GOT3 (cell line): ENCODE measurements at places on chromosomes 2 and 18.

DNA sequence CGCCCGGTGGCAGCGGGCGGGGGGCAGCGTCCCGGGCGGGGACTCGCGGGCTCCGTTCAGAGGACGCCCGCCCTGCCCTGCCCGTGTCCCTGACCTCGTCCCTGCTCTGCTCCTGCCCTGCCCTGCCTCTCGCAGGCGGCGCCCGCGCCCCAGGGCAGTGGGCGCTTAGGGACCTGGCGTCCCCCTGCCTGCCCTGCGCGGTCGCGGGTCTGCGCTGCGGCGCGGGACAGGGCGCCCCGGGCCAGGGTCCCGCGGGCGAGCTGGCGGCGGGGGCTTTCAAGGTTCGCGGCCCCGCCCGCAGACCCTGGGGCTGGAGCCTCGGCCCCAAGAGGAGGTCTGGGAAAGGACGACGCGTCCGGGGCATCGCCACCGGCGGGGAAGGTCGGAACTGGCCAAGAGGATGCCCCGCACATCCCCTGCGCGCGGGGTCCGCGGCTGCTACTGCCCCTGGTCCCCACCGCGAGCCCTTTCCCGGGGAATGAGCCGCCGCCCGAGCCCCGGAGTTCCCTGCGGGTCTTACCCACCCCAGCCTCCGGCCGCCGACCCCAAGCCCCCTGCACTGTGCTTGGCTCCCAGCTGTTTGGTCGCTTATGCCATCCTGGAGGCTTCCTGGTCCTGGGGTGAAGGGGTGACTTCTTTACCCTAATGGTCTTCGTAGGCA is 679 bp downstream of the RNF144A start:
- DNase-seq: no peak

DNA sequence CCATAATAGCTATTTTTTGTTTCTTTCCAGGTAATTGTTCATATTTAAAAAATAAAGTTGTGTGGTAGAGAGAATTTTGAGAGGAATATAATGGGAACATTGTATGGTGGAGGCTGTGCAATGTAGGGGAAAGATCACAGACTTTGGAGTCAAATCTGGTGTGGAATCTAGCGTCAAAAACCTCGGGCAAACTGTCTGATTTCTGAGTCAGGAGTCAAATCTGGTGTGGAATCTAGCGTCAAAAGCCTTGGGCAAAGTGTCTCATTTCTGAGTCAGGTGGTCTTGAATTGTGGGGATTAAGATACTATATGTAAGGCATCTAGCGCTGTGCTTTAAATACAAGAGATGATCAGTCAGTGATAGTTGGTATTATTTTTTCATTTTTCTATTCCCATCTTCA is 5.1 kb downstream of the PTPN4 start:
- no peak for DNase-seq

DNA sequence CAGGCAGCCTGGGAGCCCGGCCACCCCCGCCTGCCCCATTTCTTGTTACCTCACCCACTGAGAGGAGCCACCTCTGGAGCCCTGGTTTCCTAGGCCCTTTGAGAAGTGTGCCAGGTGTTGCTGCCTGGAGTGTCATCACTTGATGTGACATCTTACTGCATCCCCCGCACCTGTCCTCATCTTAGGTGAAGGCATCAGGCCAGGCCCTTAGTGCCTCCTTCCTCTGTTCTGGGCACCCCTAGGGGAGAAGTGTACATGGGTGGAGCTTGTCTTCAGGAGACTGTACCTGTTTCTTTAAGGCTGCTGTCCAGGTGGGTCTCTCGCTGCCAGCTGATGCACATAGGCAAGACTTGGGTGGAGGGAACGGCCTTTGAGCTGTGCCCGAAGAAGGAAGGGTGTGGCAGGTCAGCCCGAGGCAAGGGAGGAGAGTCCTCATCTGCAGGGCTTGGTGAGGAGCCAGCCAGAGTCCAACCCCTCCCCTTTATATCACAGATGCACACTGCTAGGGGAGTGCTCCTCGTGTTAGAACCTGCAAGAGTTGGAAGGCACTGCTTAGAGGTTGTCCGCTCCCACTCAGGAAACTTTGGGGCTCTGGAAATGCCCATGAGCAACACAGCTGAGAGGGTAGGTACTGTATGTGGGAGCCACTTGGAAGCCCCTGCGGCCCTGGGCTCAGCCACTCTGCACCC is 45.9 kb downstream of the NCK2 start:
- DNase-seq: no peak

- no peak for DNase-seq
These were observed 154.1 kb upstream of the HDAC4 start for GRCh38 chr2:239554766-239555570.

DNA sequence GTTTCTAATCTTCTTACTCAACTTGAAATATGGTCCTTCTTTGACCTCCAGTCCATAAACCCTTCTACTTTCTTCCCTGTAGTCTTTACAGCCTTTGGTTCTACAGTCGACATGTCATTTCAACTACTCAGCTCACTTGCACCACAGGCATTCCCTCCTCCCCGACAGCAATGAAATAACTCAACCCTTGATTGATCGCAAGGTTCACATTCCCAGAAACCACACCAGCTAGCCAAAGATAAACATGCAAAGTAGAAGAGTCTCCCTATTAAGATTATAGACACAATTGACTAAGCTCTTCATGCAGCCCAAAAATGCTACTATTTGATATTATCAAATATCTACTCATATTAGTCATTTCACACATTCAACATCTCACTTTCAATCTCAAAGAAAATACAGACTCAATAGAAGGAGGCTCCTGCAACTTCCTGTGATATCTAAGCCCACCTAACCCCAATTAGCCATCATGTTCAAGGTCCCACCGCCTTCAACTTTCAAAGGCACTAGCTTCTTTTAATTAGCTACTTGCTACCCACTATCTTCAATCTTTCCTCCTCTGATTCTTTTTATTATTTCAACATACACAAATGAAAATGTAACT is 50.8 kb downstream of the RTTN start:
- no peak for DNase-seq

GRCh38 chr2:60104514-60105505 is 448.6 kb downstream of the BCL11A start:
- no peak for DNase-seq

GRCh38 chr18:73719611-73720010 is 428.0 kb downstream of the FBXO15 start:
- no peak for DNase-seq

- DNase-seq: no peak
These were observed 67.8 kb downstream of the TMEM18 start for GRCh38 chr2:609449-609848.

DNA sequence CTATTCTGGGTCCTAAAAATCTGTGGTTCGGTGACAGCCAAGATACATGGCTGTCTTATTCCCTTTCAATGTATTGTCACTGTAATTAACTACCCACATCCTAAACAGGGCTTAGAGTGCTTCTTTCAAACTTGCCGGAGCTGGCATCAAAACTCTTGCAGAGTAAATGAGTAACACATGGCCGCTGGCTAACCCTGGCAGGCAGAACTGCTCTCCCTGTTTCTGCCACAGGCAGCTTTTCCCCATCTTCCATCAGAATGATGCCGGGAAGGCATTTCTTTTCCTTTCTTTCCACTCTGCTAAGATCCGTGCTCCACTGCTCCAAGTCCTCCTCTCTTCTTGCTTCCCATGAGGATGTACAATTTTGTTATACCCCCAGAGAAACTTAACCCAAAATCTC is 54.8 kb upstream of the PTPRM start:
- DNase-seq: no peak

- no peak for DNase-seq
These were observed 62.8 kb downstream of the NABP1 start for GRCh38 chr2:191740759-191741158.

DNA sequence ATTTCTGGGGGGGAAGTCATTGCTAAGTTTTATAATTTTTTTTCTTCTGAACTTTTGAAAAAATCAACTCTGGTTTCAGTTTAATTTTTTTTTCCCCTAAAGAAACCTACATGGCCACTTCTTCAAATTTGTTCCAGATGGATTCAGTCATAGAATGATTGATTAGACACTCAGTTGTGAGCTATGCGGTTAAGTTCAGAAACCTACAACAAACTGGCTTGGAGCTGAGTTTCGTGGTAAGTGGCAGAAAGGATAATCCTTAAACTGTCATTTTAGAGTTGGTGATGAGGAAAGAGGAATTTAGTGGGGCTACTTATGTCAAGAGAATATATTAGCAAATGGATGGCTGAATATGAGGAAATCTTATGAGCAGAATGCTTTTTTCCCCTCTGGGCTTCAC is 23.7 kb downstream of the EFEMP1 start:
- no peak for DNase-seq

DNA sequence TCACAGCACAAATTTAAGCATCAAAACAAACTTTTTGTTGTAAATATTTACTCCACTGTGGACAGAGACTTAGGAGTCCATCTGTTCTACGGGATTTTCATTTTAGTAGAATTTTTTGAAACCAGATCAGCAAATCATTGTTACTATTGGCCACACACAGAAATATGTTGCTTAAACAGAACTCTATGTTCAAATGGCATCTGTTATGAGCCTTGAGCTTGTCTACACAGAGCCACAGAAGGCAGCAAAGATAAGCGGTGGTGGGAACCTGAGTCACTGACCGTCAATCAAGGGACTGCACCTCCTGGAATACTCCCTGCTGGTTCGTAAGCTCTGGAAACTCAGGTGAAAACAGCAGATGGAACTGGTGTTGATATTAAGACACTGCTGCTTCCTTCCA is 156.8 kb downstream of the TMEM200C start:
- DNase-seq: no peak

DNA sequence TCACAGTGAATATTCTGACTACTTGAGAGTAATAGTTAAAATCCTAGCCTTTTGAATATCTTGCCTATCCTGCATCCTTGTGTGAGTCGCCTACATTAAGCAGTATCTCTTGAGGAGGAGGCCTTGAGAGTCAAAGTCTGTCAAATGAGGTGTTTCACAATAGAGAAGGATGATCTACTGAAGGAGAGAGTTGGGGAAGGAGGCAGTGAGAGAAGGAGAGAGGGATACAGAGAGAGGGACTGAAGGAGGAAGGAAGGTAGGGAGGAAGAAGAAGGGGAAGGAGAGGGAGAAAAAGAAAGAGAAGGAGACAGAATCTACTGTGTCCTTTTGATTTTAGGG is 123.6 kb upstream of the CYP26B1 start:
- no peak for DNase-seq

GRCh38 chr2:54966837-54967236 is 83.4 kb downstream of the RTN4 start:
- no peak for DNase-seq

DNA sequence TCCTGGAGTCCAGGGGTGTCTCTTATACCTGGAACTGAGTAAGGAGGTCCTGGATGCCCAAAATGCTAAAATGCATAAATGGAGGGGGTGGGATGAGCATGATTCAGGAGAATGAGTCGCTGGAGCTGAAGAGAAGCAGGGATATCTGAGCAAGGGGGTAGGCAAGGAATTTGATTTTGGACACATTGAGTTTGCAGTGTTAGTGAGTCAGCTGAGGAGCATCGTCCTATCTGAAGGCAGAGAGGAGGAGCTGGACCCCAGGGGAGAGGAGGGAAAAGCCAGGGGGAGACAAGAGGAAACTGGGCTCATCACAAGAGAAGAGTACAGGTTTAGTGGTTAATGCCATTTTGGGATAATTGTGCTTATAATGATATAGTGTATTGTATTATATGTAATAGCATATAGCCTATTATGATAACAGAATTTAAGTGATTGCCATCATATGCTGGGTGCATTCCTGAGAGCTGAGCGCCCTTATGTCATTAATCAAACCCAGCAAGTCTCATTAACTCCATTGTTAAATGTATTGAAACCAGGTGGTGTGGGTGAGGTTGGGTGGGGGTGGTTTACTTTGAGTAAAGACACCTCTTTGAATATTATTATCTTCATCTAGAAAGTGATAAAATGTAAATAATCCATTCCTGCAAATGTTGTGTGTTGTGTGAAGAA is 12.4 kb downstream of the EHD3 start:
- DNase-seq: no peak

DNA sequence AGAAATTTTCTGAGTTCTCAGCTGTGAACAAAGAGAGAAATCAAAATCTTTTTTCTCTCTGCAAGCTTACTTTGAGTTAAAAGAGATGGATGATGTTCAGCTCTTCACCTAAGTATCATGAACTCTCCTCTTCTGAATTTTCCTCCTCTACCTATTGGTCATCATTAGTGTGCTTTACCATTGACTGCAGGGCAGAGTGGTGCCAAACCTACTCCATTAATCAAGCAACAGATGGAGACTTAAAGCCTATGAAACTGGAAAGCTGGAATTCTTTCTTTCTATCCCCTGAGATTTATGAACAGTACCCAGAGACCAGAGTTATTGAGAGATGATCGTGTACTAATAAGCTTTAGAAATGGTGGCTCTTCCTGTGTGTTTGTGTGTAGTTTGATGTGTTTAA is 31.3 kb upstream of the LINC00305 start:
- DNase-seq: no peak

DNA sequence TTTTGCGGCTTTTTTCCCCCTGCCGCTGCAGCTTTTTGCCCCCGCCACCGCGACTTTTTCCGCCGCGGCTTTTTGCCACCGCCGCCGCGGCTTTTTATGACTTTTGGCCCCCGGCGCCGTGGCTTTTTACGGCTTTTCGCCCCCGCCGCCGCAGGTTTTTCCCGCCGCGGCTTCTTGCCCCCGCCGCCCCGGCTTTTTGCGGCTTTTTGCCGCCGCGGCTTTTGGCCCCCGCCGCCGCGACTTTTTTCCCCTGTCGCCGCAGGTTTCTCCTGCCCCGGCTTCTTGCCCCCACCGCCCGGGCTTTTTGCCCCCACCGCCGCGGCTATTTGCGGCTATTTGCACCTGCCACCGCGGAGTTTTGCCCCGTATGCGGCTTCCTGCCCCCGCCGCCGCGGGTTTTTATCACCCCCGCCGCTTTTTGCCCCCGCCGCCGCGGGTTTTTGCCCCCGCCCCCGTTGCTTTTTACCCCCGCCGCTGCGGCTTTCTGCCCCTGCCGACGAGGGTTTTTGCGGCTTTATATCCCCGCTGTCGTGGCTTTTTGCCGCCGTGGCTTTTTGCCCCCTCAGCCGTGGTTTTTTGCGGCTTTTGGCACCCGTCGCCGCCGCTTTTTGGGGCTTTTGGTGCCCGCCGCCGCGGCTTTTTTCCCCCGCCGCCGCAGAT is 2750.9 kb downstream of the RPIA start:
- no peak for DNase-seq

GRCh38 chr2:48006094-48006493 is 99.8 kb upstream of the FBXO11 start:
- DNase-seq: no peak

GRCh38 chr2:54725343-54726099 is 2.1 kb downstream of the EML6 start:
- no peak for DNase-seq

DNA sequence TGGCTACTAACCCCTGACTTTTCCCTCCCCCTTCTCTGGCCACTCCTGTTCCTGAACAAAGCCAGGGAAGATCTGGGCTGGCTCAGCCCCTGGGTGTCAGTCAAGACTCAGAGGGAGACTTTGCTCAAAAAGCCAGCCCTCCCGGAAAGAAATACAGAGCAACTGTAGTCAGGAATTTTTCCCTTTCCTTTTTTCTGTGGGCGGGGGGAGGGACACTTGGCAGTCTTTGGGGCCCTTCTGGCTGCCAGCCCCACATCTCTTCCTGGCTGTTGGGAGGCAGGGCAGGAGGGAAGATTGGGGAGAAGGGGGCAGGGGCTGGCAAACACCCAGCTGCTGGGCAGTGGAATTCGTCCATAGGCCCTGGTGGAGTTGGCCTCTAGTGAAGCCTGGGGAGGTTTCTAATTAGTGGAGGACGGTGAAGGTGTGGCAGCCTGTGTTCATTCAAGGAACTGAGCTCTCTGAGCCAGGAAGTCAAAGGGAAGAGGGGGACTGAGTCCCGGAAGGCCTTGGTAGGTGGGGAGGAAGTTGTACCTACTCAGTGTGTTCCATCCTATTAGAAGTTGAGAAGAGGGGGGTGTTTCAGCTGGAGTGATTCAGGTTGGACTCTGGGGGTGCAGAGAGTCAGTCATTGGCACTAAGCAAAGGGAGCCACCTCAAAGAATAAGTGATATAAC is 10.9 kb downstream of the IGFBP2 start:
- no peak for DNase-seq
